ENCODE measurements at places on chromosomes 7 and 10.

- peak; percentile 71 for DNase-seq
These were observed 33.2 kb downstream of the NRF1 start for GRCh38 chr7:129644634-129645230.

DNA sequence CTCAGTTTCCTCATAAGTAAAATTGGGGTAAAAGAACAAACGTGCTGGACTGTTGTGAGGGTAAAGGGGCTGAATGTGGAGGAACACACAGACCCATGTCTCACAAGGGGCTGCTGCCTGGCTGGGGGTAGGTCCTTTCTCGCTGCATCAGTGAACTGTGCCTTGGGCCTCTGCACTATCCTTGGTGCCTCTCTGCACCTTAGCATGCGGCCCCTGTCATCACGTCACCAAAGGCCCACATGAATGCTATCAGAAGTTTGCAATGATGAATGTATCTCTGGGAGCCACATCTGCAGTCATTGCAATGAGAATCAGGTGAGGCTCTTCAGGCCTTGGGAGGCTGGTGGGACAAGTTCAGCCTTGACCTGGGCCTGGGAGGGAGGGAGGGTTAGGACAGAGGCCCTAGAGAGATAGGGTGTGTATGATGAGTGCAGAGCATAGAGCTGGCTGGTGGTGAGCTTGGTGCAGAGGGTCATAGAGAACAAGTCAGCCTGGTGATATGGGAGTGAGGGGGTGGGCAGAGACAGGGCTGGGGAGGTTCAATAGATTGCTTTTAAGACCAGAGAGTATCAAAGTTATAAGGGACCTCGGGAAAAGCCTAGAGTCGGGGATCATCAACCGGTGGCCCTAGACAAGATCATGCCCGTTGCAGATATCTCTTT lies 308.4 kb downstream of the RPS24 start:
- DNase-seq: no peak

GRCh38 chr10:100204370-100204769 lies 18.5 kb upstream of the ERLIN1 start:
- no peak for DNase-seq

- DNase-seq: no peak
These were observed 1.0 kb downstream of the BEND7 start for GRCh38 chr10:13527864-13528122.

DNA sequence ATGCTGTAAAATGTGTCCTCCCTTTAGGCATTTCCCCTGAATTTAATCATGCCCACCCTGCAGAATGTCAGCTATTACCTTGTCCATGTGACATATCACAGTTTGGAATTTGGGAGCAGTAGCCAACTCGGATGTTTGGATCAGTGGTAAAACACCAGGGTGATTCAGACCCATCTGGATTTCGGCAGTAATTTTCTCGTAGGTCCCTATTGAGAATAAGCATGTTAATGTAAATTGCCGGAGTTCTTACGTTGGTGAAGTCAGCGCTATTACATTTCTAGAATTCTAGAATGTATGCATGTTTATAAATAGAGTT lies 44.1 kb downstream of the HGF start:
- no peak for DNase-seq

GRCh38 chr7:131106681-131107336 lies 220.9 kb upstream of the MKLN1 start:
- no peak for DNase-seq

- DNase-seq: no peak
These were observed 106.1 kb upstream of the SP8 start for GRCh38 chr7:20892776-20893175.

DNA sequence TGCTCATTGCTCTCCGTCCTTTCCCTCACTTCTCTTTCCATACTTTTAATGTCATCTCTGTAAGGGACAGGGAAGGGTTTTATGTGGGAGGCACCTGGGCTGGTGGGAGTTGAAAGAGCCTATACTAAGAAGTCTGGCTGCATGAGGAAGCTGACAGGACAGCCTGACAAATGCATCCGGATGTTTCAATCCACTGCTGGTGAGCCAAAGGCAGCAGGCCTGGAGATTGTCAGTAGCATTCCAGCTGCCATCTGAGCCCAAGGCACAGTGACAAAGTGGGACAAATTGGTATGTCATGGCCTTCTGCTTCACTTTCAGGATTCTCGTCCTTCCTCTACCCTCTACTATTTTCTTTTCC lies 218.4 kb downstream of the STK31 start:
- DNase-seq: no peak
